ENCODE measurements at places on chromosomes 12 and 14.

DNA sequence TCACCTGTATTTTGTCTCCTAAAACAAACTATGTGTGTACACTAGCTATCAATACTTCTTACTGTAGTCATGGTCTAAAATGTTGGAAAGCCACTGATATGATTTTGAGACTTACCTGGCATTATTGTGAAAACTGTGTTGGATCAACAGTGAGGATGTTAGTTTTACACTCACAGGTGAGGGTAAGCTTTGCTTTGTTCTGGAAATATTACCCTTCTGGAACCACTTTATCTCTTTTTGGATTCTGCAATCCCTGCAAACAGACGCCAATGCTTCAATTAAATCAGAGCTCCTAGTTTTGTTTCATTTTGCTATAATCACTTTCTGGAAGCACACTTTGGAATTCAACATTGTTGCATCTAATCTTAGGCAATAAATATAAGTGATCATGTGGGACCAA lies 223.3 kb downstream of the RPS29 start:
- DNase-seq, result no peak

- DNase-seq, result no peak
These were observed 22.3 kb upstream of the NXPH4 start for GRCh38 chr12:57194253-57194652.

GRCh38 chr14:78488938-78489337 lies 318.8 kb downstream of the NRXN3 start:
- no peak for DNase-seq

- DNase-seq, result no peak
These were observed 21.6 kb upstream of the BLTP3B start for GRCh38 chr12:100164153-100164704.

GRCh38 chr14:96246539-96246847 lies 9.5 kb upstream of the BDKRB1 start:
- peak; percentile 80 for DNase-seq

DNA sequence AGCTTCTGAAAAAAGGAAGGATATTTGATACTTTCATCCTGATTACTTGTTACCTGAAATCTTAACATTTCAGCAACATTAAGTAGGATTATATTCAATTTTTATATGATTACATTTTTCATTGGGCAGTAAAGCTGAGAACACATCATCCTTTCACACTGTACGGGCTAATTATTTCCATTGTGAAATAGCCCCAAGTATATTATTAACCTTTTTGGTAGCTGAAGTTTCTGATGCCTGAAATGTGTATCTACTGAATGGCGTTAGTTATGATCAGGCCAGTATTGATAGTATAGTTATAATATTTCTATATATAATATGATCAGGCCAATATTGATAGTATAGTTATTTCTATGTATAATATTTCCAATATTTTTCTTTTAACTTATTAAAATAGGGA lies 10.1 kb downstream of the SPATS2 start:
- no peak for DNase-seq

DNA sequence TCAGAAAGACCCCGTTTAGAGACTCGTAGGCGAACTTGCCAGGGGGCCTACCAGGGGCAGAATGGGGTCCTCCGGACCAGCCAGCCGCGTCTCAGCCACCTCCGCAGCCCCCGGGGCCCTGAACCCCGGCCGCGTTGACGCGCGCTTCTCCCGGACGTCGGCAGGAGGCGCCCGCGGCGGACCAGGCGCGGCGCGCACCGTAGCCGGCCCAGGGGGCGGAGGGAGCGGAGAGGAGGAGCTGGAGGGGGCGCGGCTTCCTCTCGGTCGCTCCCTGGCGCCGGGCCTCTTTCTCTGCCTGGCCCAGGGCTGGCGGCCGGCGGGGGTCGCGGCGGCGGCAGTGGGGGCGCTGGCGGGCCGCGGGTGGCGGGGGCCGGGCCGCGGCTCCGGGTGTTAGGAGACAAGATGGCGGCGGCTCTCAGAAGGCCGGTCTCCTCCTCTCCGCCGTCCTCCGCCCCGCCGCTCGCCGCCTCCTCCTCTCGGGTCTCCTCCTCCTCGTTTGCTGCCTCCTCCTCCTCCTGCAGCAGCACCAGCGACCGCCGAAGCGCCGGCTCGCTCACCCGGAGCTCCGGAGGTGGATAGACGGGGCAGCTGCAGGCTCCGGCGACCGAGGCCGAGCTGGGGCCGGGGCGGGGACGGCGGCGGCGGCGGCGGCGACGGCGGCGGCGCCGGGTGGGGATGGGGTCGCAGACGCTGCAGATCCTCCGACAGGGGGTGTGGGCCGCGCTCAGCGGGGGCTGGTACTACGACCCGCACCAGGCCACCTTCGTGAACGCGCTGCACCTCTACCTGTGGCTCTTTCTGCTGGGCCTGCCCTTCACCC lies at the start of gene PCNX1:
TSS of gene PCNX1 (plus strand) at position 284 of the 820 bp plus-strand sequence. CDS start at position 676, 392 bp downstream.
- peak; percentile 68 for DNase-seq

GRCh38 chr14:63228217-63228616 lies 24.0 kb downstream of the RHOJ start:
- DNase-seq, result no peak

DNA sequence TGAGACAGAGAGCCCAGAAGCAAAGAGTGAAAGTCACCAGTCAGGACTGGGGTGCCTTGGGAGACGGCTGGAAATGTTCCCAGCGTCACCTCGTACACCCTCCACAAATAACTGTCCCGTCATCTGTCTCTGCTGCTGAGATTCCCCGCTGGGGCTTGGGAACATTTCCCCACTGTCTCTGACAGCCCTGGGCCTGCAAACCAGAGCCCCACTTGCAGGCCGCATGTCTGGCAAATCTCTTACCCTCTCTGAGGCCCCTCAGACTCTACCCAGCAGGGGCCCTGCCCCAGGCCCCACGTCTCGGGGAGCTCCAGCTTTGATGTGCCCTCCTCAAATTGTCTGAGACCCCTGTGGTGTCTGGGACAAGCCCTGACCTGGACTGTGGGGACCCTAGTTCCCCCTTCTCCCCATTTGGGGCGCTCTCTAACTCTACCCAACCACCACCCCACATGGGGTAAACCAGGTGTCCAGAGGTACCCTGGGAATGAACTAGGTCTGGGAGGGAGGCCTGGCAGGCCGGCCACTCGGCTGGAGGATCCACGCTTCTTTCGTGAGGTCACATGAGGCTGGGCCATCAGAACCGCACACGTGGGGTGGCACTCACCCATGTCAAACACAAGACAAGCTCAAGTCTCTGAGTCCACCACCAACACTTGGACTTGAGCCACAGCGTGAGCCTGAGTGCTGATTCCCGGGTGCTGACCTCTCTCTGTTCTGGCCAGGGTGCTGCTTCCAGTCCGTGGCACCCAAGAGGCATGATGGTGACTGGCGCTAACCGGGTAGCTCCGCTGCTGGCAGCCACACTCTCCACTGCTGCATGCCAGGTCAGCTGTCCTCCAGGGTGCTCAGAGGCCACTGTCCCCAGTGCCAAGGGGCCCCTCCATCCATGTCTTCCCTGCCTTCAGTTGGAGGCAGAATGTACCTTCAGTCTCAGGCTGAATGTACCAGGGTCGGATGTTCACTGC lies 59.8 kb downstream of the DIO3 start:
- no peak for DNase-seq

DNA sequence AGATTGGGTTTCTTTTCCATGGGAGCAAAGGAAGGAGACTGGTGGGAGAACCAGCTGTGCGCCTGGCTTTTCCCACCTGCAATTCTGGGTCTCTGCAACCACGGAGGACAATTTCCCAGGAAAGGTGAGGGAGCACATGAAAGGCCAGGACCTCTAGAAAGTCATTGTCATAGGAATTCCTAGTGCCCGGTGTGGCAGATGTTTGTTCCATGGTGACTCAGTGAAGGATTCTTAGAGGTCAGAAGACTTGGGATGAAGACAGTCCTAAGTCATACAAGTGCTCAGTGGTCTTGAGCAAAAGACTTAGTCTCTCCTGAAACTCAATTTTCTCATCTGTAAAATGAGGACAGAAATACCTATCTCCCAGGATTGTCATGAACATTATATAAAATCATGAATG lies 51.3 kb downstream of the KCNA5 start:
- no peak for DNase-seq

All from kidney capillary endothelial cell (primary cell).